ENCODE measurements at places on chromosomes 2 and 18.
A peak's percentile ranks its signal among the peaks of the same experiment; 100 is the strongest.

- DNase-seq: no peak
These were observed 43.6 kb downstream of the SCTR start for GRCh38 chr2:119480718-119481142.

DNA sequence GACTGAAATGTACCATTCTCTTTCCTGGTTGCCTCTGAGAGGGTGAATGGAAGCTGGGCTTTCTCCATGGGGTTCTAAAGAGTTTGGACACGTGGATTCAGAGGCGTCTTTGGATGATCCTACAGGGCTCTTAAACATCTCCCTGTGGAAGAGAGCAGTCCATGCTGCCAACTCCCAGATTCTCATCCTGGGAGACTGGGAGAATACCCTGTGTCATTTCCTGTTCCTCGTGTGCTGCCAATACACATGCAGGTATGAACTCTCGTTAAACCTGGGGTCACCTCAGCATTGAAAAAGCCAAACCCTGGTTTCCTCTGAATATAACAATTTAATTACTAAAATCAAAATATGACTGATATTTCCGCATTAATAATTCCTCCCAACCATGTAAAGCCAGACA is 73.3 kb upstream of the NT5C1B start:
- DNase-seq: no peak

DNA sequence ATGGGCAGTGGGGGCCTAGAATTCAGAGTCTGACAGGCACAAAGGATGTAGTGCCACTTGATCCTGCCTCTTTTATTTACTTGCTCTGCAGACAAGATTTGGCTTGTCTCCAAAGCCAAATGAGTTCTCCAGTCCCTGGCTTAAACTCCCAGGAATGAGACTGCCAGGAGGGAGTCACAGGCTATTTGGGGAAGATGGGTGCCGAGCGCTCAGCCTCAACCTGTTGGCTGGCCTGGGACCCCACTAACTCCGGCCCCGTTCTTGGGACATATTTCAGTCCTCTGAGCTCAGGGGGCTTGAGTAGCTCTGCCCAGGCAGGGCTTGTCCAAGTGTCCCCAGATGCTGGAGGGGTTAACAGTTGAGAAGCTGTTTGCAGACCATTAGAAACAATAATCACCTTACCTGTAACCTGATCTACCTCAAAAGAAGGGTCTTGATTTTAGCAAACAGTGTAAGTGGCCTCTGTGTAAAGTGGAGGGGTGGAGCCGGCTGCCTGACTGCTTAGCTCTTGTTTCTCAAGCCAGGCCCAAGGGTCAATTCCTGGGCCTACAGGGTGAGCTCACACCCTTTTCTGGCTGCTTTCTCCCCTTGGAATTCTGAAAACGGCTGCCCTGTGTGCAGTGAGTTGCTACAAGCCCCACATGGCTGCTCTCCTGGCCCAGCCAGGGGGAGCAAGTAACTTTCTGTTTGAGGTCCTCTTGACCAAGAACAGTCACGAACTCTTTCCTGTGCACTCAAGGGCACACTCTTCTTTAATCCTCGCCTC is 27.1 kb upstream of the FZD5 start:
- DNase-seq: peak; percentile 82

- DNase-seq: no peak
These were observed 86.4 kb downstream of the GFPT1 start for GRCh38 chr2:69300650-69301049.

DNA sequence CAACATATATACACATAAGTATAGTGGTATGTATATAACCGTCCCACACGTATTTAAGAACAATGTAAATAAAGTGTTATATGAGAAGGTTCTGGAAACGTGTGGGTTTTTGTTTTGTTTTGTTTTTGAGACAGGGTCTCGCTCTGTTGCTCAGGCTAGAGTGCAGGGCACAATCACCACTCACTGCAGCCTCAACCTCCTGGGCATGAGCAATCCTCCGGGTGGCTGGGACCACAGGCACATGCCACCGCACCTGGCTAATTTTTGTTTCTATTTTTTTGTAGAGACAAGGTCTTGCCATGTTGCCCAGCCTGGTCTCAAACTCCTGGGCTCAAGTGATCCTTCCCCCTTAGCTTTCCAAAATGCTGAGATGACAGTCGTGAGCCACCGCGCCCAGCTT is 6.2 kb downstream of the ADAM17 start:
- DNase-seq: no peak

DNA sequence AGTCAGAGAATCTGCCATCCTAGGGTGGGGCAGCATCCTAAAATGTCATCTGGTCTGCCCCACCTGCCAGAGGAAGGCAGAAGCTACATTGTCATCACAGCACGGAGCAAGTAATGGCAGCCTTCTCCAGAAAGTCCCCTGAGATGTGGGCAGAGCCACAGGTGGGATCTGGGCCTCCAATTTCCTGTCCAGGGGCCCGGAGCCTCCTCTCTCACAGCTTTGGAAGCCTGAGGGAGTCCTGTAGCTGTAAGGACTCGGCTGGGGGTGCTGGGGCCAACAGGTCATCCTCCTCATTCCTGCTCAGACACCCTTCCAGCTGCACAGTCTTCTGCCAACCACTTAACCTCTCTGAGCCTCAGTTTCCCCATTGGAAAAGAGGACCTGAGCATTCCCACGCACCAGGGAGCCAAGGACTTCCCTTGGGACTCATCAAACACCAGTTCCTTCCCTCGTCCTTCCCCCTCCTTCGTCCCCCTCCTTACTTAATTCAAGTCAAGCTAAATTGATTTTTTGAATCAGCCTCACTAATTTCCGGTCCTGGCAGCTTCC is 48.6 kb upstream of the ID2 start:
- no peak for DNase-seq

GRCh38 chr2:44010266-44010665 is 14.5 kb upstream of the LRPPRC start:
- DNase-seq: peak; percentile 13

GRCh38 chr18:55421308-55421614 is 166.7 kb downstream of the TCF4 start:
- DNase-seq: no peak

DNA sequence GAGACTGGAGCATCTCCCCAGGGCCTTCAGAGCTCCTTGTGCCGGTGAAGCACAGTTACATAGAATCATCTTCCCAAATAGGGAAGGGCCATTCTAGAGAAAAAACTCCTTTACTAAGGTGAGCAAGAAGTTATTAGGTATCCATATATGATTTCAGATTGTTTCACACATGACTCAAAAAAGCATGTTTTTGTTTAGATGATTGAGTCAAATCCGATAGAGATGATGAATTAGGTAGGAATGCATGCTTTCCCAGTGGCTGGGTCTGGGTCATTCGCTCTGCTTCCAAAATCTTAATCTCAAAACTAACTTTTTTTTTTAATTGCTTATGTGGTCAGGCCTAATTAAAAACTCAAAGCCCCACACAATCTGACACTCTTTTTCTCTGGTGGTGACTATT is 3.8 kb downstream of the NT5C1B start:
- DNase-seq: no peak

- no peak for DNase-seq
These were observed 7.8 kb downstream of the ITGA4 start for GRCh38 chr2:181464966-181465365.

DNA sequence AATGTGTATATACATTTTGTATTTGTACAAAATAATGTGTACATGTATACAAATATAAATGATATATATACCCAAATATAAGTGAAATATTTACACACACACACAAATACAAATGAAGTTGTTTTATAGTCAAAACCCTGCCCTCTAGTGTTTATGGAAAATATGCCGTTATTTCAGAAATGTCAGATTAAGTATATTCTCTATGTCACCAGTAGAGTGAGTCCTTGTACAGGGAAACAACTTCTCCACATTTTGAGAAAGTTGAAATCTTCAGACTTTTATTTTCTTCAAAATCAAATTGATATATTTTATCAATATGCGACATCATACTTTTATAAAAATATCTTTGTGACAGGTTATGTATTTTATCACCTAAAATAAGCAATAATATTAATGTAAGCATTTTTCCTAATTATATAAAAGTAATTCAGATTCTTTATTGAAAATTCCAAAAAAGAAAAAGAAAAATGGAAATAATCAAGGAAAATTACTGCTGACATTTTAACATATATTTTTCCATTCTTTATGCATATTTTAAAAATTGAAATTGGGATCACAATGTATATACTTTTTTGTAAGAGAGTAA is 22.4 kb downstream of the ARL6IP6 start:
- peak; percentile 63 for DNase-seq

- no peak for DNase-seq
These were observed 1.6 kb downstream of the NFATC1 start for GRCh38 chr18:79397247-79397829.

GRCh38 chr18:63979409-63979920 is 9.6 kb downstream of the SERPINB8 start:
- peak; percentile 55 for DNase-seq

- no peak for DNase-seq
These were observed 26.3 kb downstream of the TMEM163 start for GRCh38 chr2:134692499-134692898.

DNA sequence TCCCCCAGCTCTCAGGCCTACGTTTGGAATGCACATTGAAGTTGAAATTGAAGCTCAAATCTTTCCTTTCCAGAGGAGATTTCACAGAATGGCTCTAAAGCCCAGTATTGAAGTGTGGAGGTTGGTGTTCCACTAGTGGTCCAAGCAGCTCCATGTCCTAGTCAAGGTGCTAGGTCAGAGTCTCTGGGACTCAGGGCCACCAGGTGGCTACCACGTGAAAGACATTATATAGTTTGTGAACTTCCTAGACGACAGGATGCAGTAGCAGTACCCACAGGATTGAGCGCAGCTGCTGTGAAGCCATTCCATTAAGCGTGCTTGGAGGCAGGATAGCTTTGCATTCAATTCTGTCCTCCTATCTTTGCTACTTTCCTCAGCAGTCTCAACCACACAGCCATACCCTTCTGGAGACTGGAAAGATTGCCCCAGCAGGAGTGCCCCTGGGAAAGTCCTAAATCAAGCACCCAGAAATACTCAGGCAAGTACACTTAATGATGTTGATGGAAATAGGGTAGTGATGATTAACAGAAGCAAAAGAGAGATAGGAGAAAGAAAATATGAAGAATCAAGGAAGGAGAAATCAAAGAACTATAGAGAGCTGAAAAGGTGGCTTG is 4.7 kb upstream of the TGFA start:
- no peak for DNase-seq

DNA sequence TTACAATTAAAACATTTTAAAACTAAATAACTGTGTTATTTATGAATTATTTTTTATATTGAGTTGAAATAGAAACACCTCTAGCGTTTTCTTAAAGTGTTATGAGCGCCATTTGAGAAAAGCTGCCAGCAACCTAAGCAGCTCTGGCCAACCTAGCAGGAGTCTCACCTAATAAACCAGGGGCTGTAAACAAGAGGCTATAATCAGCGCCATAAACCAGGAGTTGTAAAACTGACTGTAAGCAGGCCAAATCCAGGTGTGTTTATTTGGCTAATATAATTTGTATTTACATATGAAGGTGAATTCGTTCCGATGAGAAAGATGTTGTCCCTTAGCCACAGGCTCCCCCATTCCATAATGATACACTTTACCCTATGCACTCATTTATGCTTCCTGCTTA is 34.7 kb downstream of the LRRTM1 start:
- DNase-seq: no peak

GRCh38 chr2:223725494-223725893 is 111.9 kb downstream of the AP1S3 start:
- no peak for DNase-seq

DNA sequence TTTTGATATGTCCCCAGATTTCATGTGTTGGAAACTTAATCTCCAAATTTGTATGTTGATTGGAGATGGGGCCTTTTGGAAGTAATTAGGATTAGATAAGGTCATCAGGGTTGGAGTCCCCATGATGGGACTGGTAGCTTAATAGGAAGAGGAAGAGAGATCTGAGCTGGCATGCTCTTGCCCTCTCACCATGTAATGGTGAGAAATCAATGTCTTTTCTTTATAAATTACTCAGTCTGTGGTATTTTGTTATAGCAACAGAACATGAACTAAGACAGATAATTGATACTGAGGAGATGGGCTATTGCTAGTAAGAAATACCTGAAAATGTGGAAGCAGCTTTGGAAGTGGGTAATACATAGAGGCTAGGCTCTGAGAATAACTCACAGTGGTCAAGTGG is 48.0 kb downstream of the CDC42EP3 start:
- no peak for DNase-seq

DNA sequence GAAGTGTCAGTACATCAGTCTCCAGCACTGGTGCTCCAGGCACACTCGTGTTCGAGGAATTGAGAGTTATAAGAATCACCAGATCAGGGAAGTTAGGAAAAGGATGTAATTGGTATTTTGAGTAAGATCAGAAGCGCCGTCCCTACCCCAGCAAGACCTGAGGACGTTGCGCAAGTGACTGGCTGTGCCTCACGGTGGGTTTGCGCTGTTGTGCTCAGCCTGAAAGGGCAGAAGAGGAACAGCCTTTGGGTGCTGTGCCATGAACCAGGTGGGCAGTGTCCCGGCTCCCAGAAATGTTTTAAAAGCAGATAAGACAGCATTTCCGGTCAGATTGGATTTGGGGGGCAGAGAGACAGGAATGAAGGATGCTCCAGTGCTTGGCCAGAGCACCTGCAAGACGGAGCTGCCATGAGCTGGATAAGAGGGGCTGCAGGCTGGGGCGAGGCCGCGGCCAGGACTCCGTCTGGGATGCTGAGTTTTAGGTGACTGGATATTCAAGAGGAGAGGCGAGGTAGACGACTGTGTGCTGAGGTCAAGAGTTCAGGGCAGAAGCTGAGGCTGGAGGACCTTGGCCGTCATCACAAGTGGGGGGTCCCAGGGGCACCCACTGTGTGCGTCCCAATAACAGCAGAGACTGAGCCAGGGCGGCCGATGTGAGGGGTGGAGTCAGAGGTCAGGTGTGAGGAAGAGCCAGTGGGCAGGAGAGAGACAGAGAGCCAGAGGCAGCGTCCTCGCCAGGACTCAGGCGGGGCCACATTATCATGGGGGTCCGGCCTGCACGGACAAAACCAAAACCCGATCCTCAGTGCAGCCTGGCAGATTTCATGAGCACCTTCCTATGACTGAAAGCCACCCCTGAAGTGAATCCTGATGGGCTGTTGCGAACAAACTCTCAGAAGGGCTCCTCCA is 77.7 kb upstream of the ALKAL2 start:
- DNase-seq: no peak

GRCh38 chr2:85112906-85113625 is 20.1 kb upstream of the TCF7L1 start:
- no peak for DNase-seq

- DNase-seq: no peak
These were observed 84.8 kb upstream of the POMC start for GRCh38 chr2:25253153-25253626.

GRCh38 chr2:216991563-216991962 is 131.7 kb upstream of the TNP1 start:
- peak; percentile 35 for DNase-seq

DNA sequence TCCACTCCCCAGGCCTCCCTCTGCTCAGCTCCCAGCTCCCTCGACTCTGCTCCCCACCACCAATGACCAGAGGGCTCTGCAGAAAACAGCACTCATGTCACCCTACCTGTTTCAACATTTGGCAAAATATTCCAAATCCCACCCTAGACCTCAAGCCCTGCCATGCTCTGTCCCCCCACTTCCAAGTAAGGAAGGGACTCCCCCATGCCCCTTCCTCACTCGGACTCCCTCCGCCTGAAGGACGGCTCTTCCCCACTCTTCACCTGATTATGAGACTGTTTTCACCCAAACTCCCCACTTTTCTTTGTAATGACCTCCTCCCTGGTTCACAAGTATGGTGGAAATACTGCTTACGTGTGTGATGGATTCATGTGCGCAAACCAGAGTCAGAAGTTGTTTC is 208.4 kb downstream of the MGAT5 start:
- no peak for DNase-seq
